ENCODE measurements at places on chromosomes 16 and 17.

DNA sequence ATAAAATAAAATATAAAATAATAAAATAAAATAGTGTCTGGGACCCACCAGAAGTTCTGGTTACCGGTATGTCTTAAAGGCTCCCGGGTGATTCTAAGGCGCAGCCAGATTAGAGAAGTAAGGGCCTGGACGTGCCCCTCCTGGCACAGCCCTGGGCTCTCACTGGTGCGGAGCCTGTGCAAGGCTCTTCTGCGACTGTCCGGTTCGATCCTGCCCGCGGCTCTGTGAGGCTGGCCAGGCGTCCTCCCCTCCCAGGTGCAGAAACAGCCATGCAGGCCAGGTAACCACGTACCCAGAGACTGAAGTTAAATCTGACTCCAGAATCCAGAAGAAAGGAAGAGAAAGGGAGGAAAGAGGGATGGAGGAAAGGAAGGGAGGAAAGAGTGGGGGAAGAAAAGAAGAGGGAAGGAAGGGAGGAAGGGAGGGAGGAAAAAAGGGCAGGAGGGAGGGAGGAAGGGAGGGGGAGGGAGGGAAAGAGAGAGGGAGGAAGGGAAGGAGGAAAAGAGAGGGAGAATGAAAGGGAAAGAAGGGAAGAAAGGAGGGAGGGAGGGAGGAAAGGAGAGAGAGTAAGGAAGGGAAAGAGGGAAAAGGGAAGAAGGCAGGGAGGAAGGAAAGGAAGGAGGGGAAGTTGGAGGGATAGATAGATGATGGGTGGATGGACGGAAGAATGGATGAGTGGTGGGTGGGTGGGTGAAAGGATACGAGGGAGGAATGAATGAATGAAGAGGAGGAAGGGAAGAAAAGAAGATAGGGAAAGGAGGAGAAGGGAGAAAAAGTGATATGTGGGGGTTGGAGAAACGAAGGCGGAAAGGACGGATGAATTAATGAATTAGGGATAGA lies 42.3 kb downstream of the C16orf82 start:
- DNase-seq: peak; percentile 42

- peak; percentile 85 for DNase-seq
These were observed 16.6 kb downstream of the CD7 start for GRCh38 chr17:82300707-82301270.

- no peak for DNase-seq
These were observed 1.8 kb downstream of the KIAA0513 start for GRCh38 chr16:85029408-85029784.

GRCh38 chr17:37447641-37448040 lies 41.0 kb downstream of the TADA2A start:
- no peak for DNase-seq

DNA sequence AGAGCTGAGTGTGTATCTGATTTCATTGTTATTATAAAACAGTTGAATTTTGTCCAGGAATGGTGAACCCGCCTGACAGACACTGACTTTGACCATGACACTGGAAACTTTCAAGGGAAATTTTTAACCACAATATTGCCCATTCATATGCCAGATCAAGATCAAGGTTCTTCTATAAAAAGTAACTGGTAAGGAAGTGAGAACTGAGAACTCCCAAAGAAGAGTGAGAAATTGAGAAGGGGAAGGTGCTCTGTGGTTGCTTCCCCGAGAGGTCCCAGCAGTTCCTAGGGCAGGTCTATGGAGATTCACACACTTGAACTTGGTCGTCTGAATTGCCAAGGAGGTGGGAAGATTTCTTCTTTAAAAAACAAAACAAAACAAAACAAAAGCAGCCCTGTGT lies 27.3 kb downstream of the SLC6A4 start:
- DNase-seq: no peak

GRCh38 chr16:2143878-2144485 lies 4.4 kb upstream of the RAB26 start:
- DNase-seq: no peak

- DNase-seq: no peak
These were observed 21.5 kb upstream of the COL1A1 start for GRCh38 chr17:50222922-50223321.

DNA sequence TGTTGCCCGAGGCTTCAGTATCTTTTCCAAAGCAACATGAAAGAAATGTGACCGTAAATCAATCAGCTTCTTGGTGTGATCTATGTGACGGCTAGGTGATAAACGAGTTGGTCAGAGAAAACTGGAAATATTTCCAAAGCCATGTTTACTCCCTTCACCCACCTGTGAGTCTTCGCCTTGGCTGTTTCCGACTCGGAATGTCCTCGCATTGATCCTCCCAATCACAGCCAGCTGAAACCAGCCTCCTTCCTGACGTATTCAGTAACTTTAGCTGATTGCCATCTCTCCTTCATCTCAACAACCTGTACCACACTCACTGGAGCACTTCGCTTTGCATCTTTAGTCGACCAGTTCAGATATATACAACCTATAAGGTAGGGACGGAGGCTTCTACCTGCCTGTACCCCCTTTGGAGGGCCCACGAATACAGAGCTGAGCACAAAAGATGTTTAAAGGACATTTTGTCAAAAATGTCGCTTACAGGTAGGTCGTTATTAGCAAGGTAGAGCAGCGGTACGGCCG lies 705 bp downstream of the KRABD2 start:
- no peak for DNase-seq

DNA sequence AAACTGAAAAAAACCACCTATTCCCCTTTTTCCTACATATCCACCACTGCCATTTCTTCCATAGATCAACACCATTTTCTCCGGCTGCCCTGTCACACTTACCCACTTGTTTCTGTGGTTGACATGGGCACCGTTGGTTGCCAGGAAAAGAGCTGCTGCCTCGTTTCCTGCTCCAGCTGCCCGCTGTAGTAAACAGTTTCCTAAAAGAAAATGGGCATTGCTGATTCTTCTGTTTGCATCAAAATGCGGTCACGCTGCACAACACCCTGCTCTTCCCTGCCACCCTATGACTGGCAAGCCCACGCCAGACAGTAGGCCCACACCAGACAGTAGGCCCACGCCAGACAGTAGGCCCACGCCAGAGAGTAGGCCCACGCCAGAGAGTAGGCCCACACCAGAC lies 46.3 kb downstream of the CYB5D2 start:
- no peak for DNase-seq

DNA sequence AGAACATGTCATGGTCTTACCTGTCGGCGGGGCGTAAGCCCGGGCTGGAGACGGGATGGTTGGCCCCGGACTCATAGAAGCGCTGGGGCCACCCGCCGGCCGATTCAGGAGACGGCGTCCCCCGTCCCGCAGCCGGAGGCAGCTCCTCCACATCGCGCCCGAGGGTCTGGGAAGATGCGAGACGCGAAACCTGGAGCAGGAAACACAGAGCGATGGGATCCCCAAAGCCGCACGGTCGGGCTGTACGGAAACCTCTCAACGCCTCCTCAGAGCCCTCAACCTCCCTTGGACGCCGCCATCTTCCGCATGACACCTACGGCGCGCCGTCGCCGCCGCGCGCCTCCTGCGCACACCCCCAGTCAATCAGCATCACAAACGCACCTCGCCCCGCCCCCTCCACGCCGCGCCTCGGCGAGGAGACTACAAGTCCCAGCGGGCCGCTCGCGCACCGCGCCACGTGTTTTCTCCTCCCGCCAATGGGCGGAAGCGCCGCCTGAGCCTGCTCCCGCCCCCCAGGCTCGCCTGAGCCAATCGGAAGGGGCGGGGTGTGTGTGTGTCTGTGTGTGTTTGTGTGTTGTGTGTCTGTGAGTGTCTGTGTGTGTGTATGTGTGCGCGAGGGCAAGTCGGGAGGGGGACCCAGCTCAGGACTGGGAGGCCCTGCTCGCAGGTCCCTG lies at the start of the genes ATPAF2 and GID4:
ATPAF2 (minus strand) TSS at position 308 of the 674 bp plus-strand sequence; CDS start at position 153, 155 bp downstream.
GID4 (plus strand) TSS at position 548 of the 674 bp plus-strand sequence; CDS start at position 605, 57 bp downstream.
- peak; percentile 100 for DNase-seq

DNA sequence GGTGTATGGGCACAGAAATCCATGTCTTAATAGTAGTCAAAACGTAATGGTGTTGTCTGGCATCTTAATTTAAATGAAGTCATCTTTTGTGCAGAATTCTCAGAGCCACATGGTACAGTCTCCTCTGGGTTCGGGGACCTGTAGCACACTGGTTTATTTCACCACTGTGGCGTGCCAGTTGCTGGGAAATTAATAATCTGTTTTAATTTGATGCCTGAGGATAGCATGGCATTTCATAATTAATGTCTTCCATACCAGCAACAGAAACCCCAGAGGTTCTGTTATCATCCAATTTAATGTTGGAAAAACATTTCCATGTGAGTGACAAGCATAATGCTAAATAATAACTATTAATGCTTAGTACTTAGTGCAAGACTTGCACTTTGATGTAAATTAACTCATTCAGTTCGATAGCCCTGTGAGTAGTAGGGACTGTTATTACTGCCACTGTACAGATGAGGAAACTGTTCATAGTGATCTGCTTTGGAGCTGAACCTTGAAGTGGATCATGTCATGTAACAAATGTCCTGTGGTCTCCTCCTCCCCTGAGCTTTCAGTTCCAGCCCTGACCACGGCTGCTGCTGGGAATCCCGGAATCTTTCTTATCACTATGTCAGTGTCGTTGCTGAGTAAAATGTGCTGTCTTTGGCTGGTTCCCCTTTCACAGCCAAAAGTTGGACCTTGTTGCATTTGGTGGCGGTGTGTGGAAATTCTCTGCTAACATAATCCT lies 51.2 kb downstream of the SNX29 start:
- no peak for DNase-seq

GRCh38 chr17:81050645-81051625 lies 16.0 kb downstream of the BAIAP2 start:
- DNase-seq: no peak

DNA sequence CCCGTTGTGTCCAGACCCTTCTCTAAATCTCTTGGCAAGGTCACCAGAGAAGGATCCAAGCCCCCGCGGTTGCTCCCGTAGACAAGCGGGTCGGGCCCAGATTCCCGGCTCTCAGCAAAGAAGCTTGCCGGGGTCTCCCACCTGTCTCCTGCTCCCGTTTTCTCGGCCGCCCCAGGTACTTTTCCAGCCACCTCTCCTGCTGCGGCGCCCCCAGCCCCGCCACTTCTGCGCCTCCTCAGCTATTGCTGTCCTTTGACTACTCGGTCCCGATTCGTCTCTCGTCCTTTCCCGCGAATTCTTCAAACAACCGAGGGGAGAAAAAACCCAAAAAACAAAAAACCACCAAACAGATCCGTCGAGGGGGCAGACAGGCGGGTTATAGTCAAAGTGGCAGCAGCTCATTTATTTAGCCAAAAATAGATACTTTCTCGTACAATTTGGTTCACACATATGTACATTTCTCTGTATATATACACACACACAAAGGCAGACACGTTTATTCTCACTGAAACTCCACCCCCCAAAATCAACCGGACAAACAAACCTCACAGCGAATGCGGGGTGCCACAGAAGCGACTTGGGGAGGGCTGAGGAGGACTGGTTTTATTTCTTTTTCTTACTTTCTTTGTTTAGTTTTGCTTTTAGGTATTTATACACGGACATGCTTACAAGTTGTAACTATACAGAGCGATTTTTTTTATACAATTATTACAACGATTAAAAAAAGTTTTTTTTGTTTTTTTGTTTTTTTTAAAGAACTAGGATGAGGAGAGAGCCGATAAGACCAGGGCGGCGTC lies 3.5 kb downstream of the IRX3 start:
- peak; percentile 60 for DNase-seq

DNA sequence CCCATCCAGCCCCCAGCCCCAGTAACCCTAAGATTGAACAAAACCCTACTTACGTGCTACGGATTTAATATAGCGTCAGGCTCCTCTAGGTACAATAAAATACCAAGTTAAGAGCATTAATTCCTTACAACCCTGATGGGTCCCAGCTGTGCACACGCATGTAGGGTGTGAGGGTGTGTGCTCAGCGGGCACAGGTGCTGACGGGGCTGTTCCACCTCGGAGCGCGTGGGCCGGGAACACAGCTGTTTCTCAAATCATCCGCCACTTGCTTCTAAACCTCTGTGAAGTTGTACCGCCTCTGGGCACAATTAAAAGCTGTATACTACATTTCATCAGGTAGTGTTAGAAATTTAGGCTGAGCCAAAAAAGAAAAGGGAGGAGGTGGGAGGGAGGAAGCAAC lies 478.6 kb downstream of the MAF start:
- DNase-seq: no peak

- DNase-seq: no peak
These were observed 224.2 kb downstream of the ENGASE start for GRCh38 chr17:79298799-79299198.

GRCh38 chr16:57061084-57061905 lies 31.1 kb upstream of the CPNE2 start:
- no peak for DNase-seq

- no peak for DNase-seq
These were observed 65.8 kb downstream of the RMI2 start for GRCh38 chr16:11411059-11411550.

- no peak for DNase-seq
These were observed 24.1 kb downstream of the MYO1D start for GRCh38 chr17:32852811-32853210.

GRCh38 chr16:84834403-84834772 lies 14.6 kb downstream of the CRISPLD2 start:
- no peak for DNase-seq

GRCh38 chr17:40356990-40357881 lies 7.3 kb downstream of the GJD3 start:
- DNase-seq: no peak

DNA sequence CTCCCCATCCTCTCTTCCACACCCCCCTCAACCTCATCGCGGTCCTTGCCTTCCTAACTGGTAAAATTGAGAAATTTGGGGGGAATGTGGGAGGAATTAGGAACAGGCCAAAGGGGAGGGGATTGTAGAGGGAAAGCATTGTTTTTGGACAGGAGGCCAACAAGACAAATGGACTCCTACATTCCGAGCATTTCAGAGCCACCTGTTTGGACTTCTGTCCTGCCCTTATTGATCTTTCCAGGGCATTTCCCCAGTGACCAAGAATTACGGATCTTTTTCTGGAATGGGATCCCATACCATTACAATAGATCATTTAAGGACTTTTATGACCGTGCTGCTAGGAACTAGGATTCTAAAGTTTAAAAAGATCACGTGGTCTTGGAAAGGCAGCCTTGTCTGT lies 221.3 kb upstream of the ASIC2 start:
- DNase-seq: no peak

DNA sequence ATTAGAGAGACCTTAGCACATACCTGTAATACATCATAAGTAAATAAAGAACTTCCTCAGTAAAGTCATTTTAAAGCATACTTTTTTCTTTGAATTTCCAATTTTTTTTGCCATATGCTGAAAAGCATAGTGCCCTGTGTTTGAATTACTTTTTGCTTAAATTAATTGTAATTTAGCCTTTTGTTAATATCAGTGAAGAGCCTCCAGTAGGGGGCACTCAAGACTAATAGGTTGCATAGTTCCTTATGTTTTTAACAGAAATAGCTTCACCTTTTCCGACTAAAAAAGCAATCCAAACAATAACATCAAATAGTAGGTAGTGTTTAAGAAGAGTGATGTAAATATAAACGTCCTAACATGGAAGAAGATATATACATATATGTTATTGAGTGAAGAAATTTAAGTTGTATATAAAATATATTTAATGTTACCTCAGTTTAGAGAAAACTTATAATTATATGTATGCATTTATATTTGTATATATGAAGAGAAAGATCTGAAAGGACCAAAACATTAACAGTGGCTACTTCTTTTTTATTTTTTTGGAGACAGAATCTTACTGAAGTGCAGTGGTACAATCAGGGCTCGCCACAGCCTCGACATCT lies 18.6 kb downstream of the RAD51C start:
- DNase-seq: no peak

- no peak for DNase-seq
These were observed 40.0 kb downstream of the IL21R start for GRCh38 chr16:27441998-27442397.
